CD4-positive, alpha-beta T cell treated with Interferon alpha-2 for 1 hour (primary cell): ENCODE measurements at places on chromosomes 7 and 10.

- DNase-seq: no peak
Measured at GRCh38 chr10:70233939-70234300, 691 bp upstream of the PPA1 start.

- DNase-seq: no peak
Measured at GRCh38 chr7:99008181-99008631, 129.9 kb downstream of the TRRAP start.

DNA sequence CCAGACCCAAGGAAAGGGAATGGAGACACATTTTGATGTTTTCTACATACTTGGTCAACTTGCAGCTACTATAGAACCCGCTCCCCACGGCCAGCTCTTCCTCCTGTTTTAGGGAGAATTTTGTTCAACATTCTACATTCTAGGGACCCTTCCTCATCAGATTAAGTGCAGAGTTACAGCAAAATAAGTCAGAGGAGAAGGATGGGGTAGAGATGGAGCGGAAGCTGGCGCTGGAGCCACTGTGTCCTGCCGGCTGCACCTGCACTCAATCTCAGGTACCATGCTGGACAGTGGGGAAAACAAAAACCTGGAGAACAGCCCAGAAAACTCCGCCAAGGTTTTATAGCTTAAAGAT, 79.4 kb upstream of the EN2 start:
- no peak for DNase-seq

DNA sequence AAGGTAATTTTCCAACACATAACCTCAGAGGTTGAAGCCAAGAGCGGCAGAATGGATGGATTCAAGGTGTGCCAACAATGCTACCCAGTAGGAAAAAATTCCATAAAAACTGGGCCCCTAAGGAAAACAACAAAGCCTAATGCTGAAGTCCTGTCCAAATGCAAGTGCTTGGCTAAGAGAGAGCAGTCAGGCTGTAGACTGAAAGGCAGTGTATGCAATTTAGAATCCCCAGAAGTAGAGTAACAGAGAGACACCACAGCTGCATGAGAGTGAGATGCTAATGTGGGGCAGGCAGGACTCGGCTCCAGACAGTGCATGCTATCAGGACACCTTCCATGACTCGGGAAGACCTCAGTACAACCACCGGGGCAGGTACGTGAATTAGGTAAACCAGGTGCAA, 124.5 kb downstream of the ZFAND4 start:
- no peak for DNase-seq

GRCh38 chr10:123974406-123974805, 82.8 kb upstream of the CPXM2 start:
- DNase-seq: no peak

DNA sequence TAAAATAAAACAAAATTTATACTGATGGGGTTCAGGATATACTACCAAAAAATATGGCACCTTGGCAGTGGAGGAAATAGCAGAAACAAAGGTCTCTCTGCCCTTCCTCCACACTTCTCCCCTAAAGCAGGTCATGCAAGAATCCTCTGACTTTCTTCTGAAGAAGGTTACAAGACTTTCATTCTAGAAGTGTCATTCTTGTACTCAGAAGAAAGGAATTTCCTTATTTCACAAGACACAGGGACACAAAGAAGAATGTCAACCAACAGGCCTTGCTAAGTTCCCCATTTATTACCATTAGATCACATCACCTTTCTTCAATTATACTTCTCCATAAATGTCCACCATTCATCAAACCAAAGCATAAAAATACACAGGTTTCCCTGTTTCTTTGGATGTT, 470.2 kb downstream of the PAXIP1 start:
- no peak for DNase-seq

DNA sequence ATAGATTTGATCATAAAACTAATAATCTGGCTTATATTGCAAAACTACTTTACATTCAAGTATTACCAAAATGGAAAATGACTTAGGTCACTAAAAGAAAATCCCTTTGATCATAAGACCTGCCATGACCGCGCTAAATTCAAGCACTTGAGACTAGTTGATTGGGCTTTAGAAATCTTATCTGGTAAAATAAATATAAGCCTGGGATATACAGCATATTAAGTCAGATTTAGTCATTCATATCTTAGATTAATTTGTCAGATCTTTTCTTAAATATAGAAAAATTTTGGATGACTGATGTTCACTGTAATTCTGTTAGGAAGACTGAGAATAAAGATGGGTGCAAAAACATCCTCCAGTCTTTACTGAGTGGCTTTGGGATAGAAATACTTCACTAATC, 450.0 kb downstream of the HTR7 start:
- no peak for DNase-seq

DNA sequence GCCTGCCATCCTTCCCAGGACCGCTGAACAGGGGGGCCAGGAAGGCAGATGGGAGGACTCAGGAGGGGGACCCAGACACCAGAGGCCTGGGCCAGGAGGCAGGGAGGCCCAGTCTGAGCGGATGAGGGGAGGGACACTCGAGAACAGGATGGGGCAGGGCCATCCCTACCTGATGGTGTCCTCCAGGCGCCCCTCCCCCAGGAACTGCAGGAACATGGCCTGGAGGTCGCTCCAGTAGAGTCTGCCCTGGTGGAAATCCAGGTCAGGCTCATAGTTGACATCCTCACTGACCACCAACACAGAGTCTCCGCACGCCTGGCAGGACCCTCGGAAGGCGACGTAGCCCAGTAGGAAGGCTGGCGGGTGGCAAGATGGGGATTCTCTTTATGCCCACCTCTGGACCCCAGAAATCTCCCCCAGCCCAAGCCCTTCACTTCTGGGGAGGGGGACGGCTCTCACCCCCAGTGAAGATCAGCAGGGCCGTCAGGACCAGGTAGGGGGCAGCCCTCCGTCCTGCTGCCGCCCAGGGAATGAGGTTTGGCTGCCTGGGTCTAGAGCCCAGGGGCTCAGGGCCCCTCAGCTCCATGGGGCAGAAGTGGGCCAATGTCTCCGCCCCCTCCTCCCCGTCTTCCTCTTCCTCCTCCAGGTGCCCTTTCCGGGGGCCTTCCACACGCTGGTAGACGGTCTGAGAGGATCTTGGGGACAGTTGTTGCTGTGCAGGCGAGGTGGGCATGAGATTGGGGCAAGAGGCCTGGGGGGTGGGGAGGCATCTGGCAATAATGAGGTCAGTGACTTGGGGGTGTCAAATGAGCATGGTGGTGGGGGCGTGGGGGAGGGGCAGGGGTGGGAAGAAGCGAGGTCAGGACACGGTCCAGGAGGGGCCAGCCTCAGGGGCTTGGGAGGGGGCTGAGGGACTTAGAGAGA, 573 bp downstream of the TFR2 start:
- no peak for DNase-seq
